Glomerular endothelial cell (primary cell): ENCODE measurements at places on chromosomes 1 and 21. TPM values are rescaled to one million over a fixed set of nuclear protein-coding genes. Genes with fewer than 3 reads are reported as not detected.

DNA sequence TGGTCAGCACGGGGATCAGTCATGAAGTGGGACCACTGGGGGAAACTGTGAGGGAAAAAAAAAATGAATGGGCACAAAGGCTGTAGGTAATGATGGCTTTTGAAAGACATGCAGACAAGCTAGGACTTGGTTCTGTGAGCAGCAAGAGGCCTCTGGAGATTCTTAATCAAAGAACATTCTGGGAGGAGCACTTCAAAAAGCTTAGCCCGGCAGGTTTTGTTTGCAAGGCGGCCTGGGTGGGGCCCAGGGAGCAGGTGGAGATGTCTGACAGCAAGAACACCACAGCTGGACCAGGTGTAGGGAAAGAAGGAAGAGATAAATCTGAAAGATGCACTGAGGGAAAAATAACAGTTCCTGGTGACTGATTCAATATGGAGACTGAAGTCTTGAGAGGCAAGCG lies 6.0 kb downstream of the TEX35 start:
- DNase-seq = no peak

DNA sequence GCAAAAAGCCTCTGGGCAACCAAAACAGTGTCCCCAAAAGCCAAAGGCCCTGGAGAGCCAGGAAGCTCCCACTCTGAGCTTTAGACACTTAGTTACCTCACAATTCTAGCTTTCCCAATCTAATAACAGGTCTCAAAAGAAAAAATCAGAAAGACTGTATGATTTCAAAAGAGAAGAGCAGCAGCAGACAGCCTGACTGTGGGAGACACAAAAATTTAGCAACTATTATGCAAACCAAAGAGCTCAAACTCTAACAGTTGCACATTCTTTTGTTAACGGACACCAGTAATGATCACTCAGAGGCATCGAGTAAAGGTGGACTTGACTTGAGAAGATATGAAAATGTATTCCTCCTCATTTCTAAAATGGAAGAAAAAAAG lies 160.1 kb downstream of the SLC45A1 start:
- no peak for DNase-seq

The NBPF3 gene
- 10.0 and 13.9 TPM in 2 replicates for total RNA-seq

The CMPK1 gene
- total RNA-seq = 82.2 and 88.1 TPM in 2 replicates

GRCh38 chr21:27421654-27422053 lies 454.8 kb upstream of the ADAMTS5 start:
- no peak for DNase-seq

The MAGI3 gene
- total RNA-seq = 5.8 and 9.2 TPM in 2 replicates

GRCh38 chr1:19038096-19038495 lies 81.6 kb upstream of the IFFO2 start:
- DNase-seq = no peak

DNA sequence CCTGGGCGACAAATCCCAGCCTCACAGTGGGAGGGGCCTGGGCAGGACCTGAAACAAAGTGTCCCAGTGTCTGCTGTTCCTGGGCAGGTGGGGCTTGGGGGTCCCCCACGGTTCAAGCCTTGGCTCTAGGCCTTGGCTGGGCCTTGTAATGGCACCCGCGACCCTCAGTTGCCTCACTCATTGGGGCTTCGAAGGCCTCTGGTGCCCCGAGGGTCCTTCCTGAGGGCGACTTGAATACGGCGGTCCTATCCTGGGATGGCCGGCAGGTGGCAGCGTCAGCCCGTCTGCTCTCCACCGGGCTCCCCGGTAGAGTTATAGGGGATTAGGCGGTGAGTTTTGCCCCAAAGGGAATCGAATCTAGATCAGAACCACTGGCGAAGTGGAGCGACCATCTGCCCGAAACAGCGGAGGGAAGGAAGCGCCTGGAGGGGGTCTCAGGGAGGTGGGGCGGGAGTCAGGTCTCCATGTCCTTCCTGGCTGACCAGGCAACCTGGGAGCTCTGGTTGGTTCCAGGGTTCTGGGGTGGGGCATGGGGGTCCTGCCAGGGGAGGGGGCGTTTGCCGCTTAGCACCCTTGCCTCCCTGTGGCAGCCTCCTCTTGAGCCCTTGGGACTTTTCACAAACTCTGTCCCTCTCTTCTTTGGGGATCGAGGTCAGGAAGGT lies 2.1 kb upstream of the PEX10 start:
- no peak for DNase-seq

GRCh38 chr1:18684303-18684702 lies 53.7 kb downstream of the PAX7 start:
- DNase-seq = no peak

- DNase-seq = no peak
Observed at GRCh38 chr1:198494139-198494538, 46.3 kb downstream of the ATP6V1G3 start.

- no peak for DNase-seq
Observed at GRCh38 chr1:60894130-60894529, 188.2 kb upstream of the NFIA start.

The CCDC185 gene
- not detected in 2 replicates for total RNA-seq

The CHML gene
- 10.6 and 12.1 TPM in 2 replicates for total RNA-seq

DNA sequence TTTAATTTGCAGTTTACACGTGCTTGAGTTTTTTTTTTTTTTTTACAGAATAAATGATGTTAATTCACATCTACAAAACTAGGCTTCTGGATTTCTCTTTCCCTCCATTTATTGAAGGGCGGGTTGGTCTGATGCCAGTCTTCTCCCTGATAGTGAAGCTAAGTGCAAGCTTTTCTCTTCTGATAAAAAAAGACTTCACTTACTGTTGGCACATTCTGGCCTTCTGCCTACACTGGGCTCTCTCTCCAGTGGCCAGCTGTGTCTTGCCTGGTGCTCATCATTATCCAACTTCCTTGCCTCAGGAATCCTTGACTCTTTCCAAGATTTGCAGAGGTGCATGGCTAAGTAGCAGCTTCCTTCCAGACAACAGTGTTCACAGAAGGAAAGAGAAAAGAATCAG lies 7.6 kb upstream of the RAP1A start:
- DNase-seq = no peak

GRCh38 chr21:32878661-32879060 lies 107.1 kb upstream of the PAXBP1 start:
- DNase-seq = no peak

DNA sequence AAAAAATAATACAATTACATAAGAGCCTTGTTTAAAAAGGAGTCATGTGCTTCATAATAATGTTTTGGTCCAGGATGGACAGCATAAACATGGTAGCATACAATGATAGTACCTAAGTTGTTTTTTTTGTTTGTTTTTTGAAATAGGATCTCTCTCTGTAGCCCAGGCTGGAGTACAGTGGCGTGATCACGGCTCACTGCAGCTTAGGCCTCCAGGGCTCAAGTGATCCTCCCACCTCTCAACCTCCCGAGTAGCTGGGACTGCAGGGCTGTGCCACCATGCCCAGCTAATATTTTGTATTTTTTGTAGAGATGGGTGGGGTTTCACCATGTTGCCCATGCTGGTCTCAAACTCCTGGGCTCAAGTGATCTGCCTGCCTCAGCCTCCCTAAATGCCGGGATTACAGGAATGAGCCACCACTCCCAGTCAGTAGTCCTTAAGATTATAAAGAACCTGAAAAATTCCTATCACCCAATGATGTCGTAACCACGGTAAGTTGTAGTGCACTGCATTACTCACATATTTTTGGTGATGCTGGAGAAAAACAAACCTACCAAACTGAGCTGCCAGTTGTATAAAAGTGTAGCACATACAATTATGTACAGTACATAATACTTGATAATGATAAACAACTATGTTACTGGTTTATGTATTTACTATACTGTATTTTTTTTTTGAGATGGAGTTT lies 22.4 kb upstream of the RCOR3 start:
- DNase-seq = no peak

GRCh38 chr21:8989721-8990325 lies 1531.6 kb upstream of the TPTE start:
- no peak for DNase-seq

The MANEAL gene
- total RNA-seq = 1.1 and 2.2 TPM in 2 replicates

The ACOT11 gene
- 0.93 and 1.2 TPM in 2 replicates for total RNA-seq

- DNase-seq = no peak
Observed at GRCh38 chr1:228695015-228695955, 40.0 kb upstream of the RHOU start.

DNA sequence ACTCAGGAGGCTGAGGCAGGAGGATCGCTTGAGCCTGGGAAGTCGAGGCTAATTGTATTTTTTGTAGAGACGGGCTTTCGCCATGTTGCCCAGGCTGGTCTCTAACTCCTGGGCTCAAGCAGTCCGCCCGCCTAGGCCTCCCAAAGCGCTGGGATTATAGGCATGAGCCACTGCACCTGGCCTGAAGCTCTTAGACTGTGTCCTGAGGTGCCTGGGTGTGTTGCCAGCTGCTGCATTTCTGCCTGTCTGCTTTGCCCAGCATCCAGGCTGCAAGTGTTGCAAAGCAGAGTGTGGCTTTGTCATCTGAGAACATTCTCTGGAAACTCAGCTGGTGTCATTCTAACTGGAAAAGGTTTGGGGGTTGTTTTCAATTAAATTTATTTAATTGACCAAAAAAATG lies 105.0 kb downstream of the HUNK start:
- no peak for DNase-seq

DNA sequence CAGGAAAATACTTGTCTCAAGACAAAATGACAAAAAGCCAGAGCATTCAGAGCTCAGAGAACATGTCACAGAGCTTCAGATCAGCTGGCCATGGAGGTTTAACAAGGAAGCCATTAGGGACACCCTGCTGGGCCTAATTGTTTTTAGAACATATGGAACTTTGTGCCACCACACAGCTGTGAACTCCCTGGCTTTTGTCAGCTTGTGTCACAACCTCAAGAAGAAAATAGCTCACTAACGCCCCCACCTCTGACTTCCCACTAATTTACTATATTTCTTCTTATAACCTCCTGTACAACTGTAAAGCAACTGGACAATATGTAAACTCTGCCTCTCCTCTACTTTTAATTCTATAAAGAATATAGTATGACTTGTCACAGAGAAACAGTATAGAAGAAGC lies 21.0 kb upstream of the TDRD10 start:
- DNase-seq = no peak

- no peak for DNase-seq
Observed at GRCh38 chr1:19489996-19490395, 4.7 kb upstream of the CAPZB start.

The RNASEL gene
- 2.4 and 3.2 TPM in 2 replicates for total RNA-seq

GRCh38 chr1:204314893-204315658 lies 44.7 kb downstream of the PLEKHA6 start:
- DNase-seq = no peak

DNA sequence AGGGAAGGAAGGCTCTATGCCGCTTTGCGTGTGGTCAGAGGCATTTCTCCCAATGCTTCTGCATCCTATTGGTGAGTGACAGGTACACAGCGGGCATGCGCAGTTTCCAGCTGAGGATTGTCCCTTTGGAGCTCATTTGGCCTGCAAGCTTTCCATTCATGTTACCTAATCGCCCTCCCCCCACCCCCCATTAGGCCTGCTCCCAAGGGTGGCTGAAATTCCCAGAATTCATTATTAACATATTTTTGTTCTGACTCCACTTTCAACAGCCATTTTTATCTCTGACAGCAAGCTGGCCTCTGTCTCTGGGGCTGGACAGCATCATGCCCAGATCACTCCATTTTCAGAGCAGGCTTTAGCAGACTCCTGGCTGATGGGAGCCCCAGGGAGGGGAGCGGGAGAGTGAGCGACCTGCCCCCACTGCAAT lies 25.6 kb downstream of the MIS18A start:
- no peak for DNase-seq

GRCh38 chr1:188652678-188653077 lies 1823.9 kb downstream of the PLA2G4A start:
- peak; percentile 51 for DNase-seq

GRCh38 chr1:225670356-225670755 lies 17.4 kb upstream of the ENAH start:
- DNase-seq = no peak

- no peak for DNase-seq
Observed at GRCh38 chr1:67987046-67987799, 63.2 kb downstream of the DIRAS3 start.

DNA sequence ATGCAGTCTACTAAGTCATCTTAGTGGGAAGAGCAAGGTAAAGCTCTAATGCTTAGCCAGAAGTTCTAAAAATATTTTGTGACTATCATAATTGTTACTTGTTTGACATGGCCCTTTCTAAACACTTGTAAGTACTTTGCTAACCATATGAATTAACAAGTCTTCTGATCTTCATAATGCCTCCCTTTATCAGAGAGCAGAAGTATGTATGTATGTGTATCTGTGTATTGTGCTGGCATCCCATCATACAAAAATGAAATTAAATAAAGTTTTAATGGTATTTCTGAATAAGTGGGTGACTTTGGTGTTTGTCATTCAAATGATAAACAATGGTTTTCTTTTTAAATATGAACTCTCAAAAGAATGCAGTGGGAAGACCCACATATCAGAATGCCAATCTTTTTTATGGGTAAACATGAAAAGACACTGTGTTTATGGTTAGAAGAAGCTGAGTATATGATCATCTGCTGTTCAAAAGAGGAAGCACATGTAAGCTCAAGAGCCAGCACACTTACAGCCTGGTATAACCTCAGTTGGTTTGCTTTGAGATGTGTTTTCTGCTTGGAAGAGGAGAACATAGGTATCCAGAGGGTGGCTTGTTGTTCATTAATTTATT lies 159.6 kb downstream of the CLEC20A start:
- no peak for DNase-seq
